ENCODE measurements at places on chromosomes 2 and 18.

DNA sequence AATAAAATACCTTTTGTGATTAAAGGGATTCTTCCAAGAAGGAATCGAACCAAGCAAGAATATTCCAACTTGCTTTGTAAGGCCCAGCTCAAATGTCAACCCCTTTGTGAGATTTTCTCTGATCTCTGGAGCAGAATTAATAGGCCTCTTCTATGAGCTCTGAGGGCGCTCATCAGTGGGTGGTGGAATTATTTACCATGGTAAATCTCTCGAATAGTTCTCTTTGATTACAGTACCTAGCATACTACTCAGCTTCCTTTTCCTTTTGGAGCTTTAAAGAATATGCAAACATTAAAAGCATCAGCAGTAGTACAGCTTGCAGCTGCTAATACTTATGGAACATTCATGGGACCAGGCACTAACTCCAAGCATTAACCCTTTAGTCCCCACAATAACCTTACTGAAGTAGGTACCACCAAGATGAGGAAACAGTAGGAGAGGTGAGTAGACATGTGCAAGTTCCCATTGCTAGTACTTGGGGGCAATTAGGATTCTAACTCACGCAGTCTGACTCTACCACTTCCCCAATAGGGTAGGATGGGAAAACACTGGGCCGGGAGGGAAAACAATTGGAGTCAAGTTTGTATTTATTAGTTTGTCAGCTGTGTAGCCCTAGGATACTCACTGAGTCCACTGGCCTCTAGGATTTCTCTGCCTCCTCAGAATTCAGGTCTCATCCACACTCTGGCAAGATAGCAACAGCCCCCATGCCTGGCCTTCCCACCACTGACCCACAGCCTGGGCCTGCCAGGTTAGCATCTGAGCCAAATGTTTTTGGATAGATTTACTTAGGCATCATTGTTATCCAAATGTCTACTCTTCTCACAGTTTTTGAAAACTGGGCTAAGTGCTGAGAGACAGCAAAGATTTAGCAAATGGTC is 21.7 kb downstream of the ADD2 start:
- no peaks in the 10 kb centered on the region for H3K4me1 ChIP-seq
- no peaks in the 10 kb centered on the region for H3K27me3 ChIP-seq
- DNase-seq: no peak
- no peak overlapping the region for H3K27ac ChIP-seq
- no peaks in the 10 kb centered on the region for H3K36me3 ChIP-seq

- no peak for DNase-seq
- H3K27ac ChIP-seq: no peak overlapping the region
- no peaks in the 10 kb centered on the region for H3K27me3 ChIP-seq
- H3K36me3 ChIP-seq: peaks cover 13% of the 10 kb centered on the region
Measured at GRCh38 chr2:178506101-178506500, 25.8 kb downstream of the PLEKHA3 start.

GRCh38 chr2:97788986-97789644 is 75.7 kb downstream of the ZAP70 start:
- no peak overlapping the region for H3K27ac ChIP-seq
- no peaks in the 10 kb centered on the region for H3K27me3 ChIP-seq

DNA sequence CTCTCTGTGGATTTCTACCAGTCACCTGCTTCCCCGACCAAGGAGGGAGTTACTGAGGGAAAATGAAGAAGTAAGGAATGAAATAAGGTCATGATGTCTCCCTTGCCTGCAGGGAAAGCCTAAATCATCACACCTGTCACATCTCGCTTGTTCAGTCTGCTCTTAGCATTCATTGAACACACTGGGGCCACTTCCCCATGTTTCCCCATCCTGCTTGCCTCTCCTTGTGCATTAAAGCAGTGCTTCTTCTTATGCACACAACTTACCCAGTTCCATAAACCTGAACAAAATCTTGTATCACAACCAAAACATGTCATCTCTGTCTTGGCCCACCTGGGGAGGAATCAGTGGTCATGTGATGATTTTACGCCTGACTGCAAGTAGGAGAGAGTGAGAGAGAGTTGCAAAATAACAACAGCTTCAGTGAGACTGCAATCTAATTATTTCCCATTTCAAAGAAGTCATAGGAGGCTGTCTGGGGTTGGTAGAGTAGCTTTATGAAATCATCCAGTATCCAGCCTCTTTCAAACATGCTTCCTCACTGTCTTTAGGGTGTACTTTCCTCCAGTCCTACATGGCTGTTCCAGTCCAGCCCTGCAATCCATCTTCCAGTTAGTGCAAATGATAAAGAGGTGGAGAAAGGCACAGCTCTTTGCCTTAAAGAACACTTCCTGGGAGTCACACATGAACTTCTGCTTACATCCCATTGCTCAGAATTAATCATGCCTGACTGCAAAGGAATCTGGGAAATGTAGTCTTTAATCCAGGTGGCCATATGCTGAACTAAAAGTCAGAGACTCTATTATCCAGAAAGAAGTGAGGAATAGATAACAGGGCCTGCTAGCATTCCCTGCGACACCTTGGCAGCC is 220.1 kb downstream of the HAUS1 start:
- H3K4me3 ChIP-seq: no peak overlapping the region
- H3K27ac ChIP-seq: no peak overlapping the region
- no peaks in the 10 kb centered on the region for H3K36me3 ChIP-seq
- DNase-seq: no peak

- no peak for DNase-seq
- H3K36me3 ChIP-seq: no peaks in the 10 kb centered on the region
- no peak overlapping the region for H3K27ac ChIP-seq
- H3K4me1 ChIP-seq: no peaks in the 10 kb centered on the region
Measured at GRCh38 chr2:40364151-40364874, 87.6 kb downstream of the SLC8A1 start.

- no peak overlapping the region for H3K4me3 ChIP-seq
- no peaks in the 10 kb centered on the region for H3K27me3 ChIP-seq
- no peak overlapping the region for H3K27ac ChIP-seq
- H3K4me1 ChIP-seq: no peaks in the 10 kb centered on the region
- no peaks in the 10 kb centered on the region for H3K36me3 ChIP-seq
Measured at GRCh38 chr2:37997629-37998028, 72.5 kb downstream of the RMDN2 start.

GRCh38 chr2:224513991-224514390 is 71.2 kb downstream of the CUL3 start:
- H3K27me3 ChIP-seq: no peaks in the 10 kb centered on the region
- DNase-seq: no peak
- H3K4me3 ChIP-seq: no peak overlapping the region
- peaks cover 11% of the 10 kb centered on the region for H3K4me1 ChIP-seq
- no peaks in the 10 kb centered on the region for H3K36me3 ChIP-seq

DNA sequence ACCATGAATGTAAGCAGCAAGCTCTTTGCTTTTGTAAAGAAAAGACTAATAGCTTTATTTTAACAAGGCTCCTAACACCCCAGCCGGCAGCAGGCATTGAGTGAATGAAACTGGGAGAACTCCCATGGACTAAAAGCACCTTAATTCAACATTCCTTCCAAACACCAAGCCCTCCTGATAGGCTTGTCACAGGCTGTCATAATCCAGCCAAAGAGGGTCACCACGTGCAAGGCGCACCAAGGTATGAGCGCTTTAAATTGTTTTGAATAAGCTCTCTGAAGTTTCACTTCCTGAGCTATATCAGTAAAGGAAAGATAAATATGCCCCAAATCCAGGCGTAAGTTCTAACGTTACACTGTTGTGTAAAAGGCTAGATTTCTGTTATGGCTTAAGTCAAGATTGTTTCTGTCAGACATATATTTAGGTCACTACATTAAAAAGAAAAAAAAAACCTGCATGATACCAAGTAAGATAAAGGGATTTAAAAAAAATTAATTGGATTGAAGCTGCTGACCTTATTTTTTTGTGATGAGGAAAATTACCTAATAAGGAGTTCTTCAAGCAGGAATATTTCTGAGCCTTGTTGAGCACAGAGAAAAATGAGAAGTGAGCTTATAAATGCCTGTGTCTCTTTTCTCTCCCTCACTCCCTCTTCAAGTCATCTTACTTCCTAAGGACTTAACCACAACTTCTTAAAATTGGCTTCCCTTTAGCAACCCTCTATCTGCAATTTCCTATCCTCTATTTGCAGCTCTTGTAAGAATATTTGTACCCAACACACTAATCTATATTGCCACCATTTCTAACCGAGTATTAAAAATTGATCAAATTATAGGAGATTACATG is 136.1 kb upstream of the NRP2 start:
- no peaks in the 10 kb centered on the region for H3K36me3 ChIP-seq
- H3K27ac ChIP-seq: no peak overlapping the region
- no peak overlapping the region for H3K4me3 ChIP-seq
- peaks cover 3% of the 10 kb centered on the region for H3K4me1 ChIP-seq
- no peaks in the 10 kb centered on the region for H3K27me3 ChIP-seq
- peak; percentile 26 for DNase-seq

- H3K4me3 ChIP-seq: no peak overlapping the region
- peak; percentile 7 for DNase-seq
- no peak overlapping the region for H3K27ac ChIP-seq
- H3K27me3 ChIP-seq: no peaks in the 10 kb centered on the region
- H3K4me1 ChIP-seq: no peaks in the 10 kb centered on the region
Measured at GRCh38 chr2:99861376-99861760, 281.0 kb downstream of the AFF3 start.

DNA sequence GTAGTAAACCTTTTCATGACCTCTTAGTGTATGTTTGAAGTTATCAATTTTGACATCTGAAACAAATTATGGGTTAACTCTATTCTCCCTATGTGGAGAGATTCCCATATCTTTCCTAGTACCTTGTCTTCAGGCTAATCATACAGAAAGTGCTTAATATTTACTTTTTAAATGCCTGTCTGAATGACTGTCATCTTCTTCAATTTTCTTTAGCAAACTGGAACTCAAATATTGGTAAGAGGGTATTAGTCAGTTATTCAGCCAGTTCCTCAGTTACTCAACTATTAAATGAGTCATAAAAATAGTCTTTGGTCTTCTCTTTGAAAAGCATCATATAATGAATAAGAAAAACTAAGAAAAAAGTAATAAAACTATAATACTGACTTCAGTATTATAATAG is 1038.0 kb upstream of the PIK3C3 start:
- H3K4me1 ChIP-seq: no peaks in the 10 kb centered on the region
- H3K36me3 ChIP-seq: no peaks in the 10 kb centered on the region
- H3K4me3 ChIP-seq: no peak overlapping the region
- no peak overlapping the region for H3K27ac ChIP-seq
- no peak for DNase-seq

GRCh38 chr2:37767959-37768925 is 96.8 kb upstream of the CDC42EP3 start:
- H3K4me3 ChIP-seq: no peak overlapping the region
- H3K4me1 ChIP-seq: peaks cover 16% of the 10 kb centered on the region
- peak; percentile 11 for DNase-seq
- H3K27ac ChIP-seq: no peak overlapping the region
- H3K27me3 ChIP-seq: no peaks in the 10 kb centered on the region

GRCh38 chr2:159457589-159457988 is 158.8 kb downstream of the BAZ2B start:
- H3K27ac ChIP-seq: no peak overlapping the region
- H3K4me1 ChIP-seq: no peaks in the 10 kb centered on the region
- no peak for DNase-seq

DNA sequence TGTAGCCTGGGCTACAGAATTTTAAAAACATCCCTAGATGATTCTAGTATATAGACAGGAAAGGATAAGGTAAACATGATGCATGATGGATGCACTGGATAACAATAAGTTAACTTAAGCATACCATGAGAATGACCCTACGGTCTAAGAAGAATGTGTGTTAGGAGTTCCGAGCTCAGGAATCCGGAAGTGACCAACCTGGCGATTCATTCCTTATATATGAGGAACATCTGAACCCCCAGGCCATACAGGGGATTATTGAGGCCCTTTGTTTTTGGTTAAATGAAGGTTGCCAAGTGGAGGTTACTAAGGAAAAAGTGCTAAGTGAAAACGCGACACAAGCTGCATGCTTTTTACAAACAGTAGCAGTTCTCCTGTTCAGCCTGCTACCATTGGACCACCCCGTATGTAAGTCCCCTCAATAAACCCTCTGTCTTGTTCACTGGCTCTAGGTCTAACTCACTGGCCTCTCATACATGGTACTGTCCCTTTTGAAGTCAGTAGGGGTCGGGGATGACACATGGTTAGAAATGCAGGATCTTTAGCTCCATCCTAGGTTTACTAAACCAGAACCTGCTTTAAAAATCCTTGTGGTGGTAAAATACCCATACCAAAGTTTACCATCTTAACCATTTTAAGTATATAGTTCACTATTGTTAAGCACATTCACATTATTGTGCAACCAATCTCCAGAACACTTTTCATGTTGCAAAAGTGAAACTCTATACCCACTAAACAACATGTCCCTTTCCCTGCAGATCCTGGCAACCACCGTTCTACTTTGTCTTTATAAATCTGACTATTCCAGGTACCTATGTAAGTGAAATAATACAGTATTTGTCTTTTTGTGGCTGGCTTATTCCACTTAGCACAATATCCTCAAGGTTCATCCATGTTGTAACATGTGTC is 111.0 kb upstream of the MAP4K3 start:
- H3K36me3 ChIP-seq: no peaks in the 10 kb centered on the region
- DNase-seq: no peak
- H3K4me1 ChIP-seq: no peaks in the 10 kb centered on the region
- H3K4me3 ChIP-seq: no peak overlapping the region
- no peak overlapping the region for H3K27ac ChIP-seq

DNA sequence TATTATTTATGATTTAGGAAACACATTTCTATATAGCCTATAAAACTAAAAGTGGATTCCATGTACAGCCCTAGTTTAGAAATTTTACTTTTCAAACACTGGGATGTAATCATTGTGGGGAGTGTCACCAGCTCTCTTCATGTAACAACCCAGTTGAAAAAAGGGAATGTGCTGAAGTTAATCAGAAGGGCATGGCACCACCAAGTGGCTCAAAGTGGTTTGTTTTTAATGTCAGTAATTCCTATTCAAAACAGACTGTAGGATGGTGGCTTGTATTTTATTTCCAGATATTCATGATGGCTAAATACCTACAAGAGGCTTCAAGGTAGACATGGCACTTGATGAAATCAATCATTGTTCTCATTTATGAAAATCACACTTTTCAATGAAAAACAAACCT is 58.1 kb upstream of the TMEM182 start:
- H3K27me3 ChIP-seq: no peaks in the 10 kb centered on the region
- no peak overlapping the region for H3K27ac ChIP-seq
- H3K4me3 ChIP-seq: no peak overlapping the region
- H3K4me1 ChIP-seq: no peaks in the 10 kb centered on the region

DNA sequence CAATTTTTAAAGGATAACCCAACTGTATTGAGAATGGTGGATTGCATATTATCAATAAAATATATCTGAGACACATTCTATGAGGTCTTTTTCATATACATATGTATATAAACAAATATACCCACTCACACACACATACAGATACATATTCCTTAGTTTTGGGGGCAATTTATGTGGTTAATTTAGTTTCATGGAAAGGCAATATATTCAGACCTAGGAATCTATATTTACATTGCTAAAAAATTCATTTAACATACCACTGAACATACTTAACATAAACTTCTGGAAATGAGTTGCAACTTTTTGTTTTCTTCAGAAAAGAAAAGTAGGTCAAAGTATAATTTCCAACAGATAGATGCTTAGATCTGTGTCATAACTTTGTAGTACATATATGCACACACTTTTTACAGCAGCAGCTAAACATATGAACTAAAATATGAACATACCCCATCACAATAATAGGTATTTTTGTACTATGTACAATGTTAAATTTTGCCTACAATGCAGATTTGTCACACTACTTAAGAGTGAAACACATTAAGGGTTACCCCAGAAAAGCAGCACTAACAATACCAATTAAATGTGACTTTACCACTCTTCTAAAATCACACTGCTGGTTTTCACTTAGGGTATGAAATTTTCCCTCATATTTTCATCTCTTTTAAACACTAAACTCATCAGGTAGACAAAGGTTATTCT is 23.0 kb downstream of the HEATR5B start:
- H3K4me3 ChIP-seq: no peak overlapping the region
- no peak overlapping the region for H3K27ac ChIP-seq
- no peaks in the 10 kb centered on the region for H3K27me3 ChIP-seq
- no peak for DNase-seq

All from MM.1S (cell line).